ENCODE measurements at places on chromosomes 4 and X.

GRCh38 chrX:50081282-50081889, 119.4 kb downstream of the AKAP4 start:
- peak; percentile 61 for DNase-seq

GRCh38 chr4:81635739-81636138, 164.0 kb upstream of the RASGEF1B start:
- peak; percentile 68 for DNase-seq

- no peak for DNase-seq
Measured at GRCh38 chrX:27307546-27307945, 155.6 kb downstream of the PPP4R3C start.

- DNase-seq = no peak
Measured at GRCh38 chr4:106263594-106264330, 52.2 kb downstream of the TBCK start.

GRCh38 chr4:180190382-180190781, 2052.8 kb upstream of the TENM3 start:
- DNase-seq = no peak

GRCh38 chrX:16167181-16167580, at the start of gene MAGEB17:
TSS of gene MAGEB17 (plus strand) at chrX:16167481. CDS start at chrX:16170383, 2,902 bp downstream.
- DNase-seq = no peak

DNA sequence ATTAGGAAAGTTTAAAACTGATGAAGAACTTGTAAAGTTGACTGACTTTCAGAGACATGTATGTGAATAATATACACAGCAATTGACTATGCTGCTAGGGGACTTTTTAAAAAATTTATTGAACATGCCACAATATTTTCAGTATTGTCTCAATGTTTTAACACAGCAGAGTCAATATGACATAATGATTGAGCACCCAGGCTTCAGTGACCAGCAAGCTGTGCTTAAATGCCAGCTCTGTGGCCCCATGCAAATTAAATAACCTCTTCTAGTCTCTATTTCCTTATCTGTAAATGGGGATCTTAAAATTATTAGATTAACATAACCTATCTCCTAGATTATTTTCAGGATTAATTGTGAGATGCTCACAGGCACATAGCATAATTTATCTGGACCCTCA, 56.8 kb upstream of the TXK start:
- DNase-seq = no peak

- no peak for DNase-seq
Measured at GRCh38 chrX:109489174-109489573, 7.3 kb upstream of the GUCY2F start.

DNA sequence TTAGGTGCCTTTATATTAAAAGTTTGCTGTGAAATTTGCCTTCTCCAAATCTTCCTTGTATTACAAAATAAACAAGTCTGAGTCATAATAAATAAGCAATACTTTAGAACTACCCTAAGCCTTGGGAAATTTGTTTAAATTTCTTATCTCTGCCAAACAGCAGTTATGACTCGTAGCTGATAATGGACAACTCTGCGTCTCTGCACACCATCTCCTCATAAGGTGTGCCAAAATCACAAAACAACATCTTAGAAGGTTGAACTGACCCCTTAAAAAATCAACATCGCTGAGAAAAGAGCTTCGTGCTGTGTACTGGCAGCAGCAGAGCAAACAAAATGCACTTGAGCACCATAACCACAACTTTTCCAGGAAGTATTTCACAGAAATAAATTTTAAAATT, 22.0 kb downstream of the OR13H1 start:
- peak; percentile 3 for DNase-seq

- no peak for DNase-seq
Measured at GRCh38 chr4:118920247-118920646, 31.6 kb downstream of the SYNPO2 start.

- DNase-seq = peak; percentile 26
Measured at GRCh38 chrX:149476513-149476912, 28.6 kb downstream of the IDS start.

- no peak for DNase-seq
Measured at GRCh38 chr4:185512516-185512915, 22.8 kb downstream of the PDLIM3 start.

GRCh38 chrX:23497919-23498318, 163.3 kb downstream of the PTCHD1 start:
- DNase-seq = no peak

Measured in hematopoietic multipotent progenitor cell treated with erythropoietin and hydrocortisone succinate and interleukin-3 and kit ligand, for 4 days (in vitro differentiated cells).